ENCODE measurements at places on chromosomes 12 and 14. TPM values are rescaled to one million over a fixed set of nuclear protein-coding genes. Genes with fewer than 3 reads are reported as not detected.

The FERMT2 gene
- 4.1 TPM for total RNA-seq

The HOXC12 gene
- total RNA-seq, result not detected

The GPR137C gene
- 0.16 TPM for total RNA-seq

The NOS1 gene
- total RNA-seq, result 1.7 TPM

The ACOT6 gene
- not detected for total RNA-seq

The RND1 gene
- 2.6 TPM for total RNA-seq

The C12orf50 gene
- not detected for total RNA-seq

The RERG gene
- total RNA-seq, result 1.9 TPM

The TMEM179 gene
- not detected for total RNA-seq

The PTGER2 gene
- 0.40 TPM for total RNA-seq

The OR4E2 gene
- total RNA-seq, result not detected

The COX8C gene
- not detected for total RNA-seq

The CLECL1 gene
- not detected for total RNA-seq

The DHH gene
- total RNA-seq, result 0.12 TPM

The NKX2-1 gene
- not detected for total RNA-seq

The BCL11B gene
- total RNA-seq, result 10.6 TPM

The NID2 gene
- 2.3 TPM for total RNA-seq
